GOT3 (cell line): ENCODE measurements at places on chromosomes 3 and 15.

GRCh38 chr3:111761309-111761795 is 97.7 kb upstream of the PHLDB2 start:
- DNase-seq, result no peak

- DNase-seq, result no peak
Observed at GRCh38 chr3:187359798-187360486, 8.2 kb upstream of the RTP4 start.

- no peak for DNase-seq
Observed at GRCh38 chr3:138873471-138874278, 38.9 kb upstream of the PIK3CB start.

GRCh38 chr3:100454677-100455076 is 37.7 kb upstream of the TMEM45A start:
- no peak for DNase-seq

- DNase-seq, result no peak
Observed at GRCh38 chr3:170717410-170718402, 131.8 kb upstream of the SLC7A14 start.

DNA sequence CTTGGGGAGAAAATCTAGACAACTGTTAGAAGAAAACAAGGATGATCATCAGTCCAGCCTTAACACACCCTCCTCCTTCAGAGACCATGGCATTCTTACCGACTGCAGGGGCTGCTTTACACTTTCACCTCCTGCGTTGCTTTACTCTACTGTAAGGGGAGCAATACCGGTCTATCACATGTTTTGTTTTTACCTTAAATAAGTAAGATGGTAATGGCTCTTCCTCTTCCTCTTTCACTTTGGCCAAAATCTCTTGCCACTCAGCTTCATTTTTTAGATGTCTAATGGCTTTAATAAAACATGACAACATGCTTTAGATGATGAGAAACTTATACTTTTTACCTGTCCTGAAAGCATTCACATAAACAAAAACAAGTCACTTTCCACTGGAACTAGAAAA is 33.4 kb upstream of the STIMATE start:
- no peak for DNase-seq
